ENCODE measurements at places on chromosomes 5 and 9. TPM values are rescaled to one million over a fixed set of nuclear protein-coding genes. Genes with fewer than 3 reads are reported as not detected.

DNA sequence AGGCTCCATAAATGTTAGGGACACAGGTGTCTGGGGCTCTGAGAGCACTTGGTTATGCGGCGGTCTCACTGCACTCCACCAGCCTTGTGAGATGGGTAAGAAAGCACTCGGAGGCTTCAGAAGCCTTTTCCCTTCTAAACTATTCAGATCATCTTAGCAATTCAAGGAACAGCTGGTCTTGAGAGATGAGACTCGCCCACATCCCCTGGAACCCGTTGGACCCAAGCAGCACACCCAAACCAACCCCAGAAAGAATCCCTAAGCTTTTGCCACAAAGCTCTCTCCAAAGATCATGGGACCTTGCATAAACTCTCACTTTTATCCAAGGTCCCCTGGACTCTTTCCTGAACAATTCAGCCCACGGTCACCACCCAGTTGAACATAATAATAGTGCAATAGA, 90.2 kb downstream of the RAPGEF1 start:
- H3K36me3 ChIP-seq, result no peaks in the 10 kb centered on the region
- no peak overlapping the region for H3K27ac ChIP-seq
- no peak overlapping the region for H3K4me3 ChIP-seq
- DNase-seq, result no peak
- H3K27me3 ChIP-seq, result no peaks in the 10 kb centered on the region

DNA sequence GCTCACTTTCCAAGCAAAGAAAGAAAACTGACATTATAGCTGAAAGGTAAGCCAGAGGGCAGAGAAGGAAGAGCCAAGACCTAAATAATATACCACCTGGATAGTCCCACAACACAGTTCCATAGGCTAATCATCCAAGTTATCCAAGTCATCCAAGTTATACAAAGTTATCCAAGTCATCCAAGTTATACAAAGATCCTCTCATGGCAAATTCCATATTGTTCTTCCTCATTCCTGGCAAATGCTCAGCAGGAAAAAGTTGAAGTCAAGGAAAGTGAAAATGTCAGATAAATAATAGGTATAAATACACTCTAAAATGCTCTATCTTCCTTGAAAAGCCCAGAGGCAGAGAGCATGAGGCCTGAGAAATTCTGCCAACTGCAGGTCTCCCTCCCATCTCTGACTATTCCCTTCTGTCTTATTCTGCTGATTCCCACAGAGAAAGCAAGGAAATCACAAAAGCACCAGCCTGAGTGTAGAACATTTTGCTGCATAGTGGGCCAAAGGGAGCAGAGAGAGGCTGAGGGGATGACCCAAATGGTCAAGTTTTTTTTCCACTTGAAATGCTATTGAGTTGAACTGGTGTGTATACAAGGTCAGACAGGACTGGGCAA, 12.5 kb downstream of the MCTP1 start:
- no peak for DNase-seq
- H3K27ac ChIP-seq, result no peak overlapping the region
- no peaks in the 10 kb centered on the region for H3K4me1 ChIP-seq
- H3K36me3 ChIP-seq, result no peaks in the 10 kb centered on the region
- H3K27me3 ChIP-seq, result no peaks in the 10 kb centered on the region

PROB1 gene
- 2.9 TPM for total RNA-seq

GRCh38 chr5:52356311-52356918, 431.3 kb upstream of the ITGA1 start:
- no peak for DNase-seq
- no peaks in the 10 kb centered on the region for H3K27me3 ChIP-seq
- no peaks in the 10 kb centered on the region for H3K4me1 ChIP-seq

DNA sequence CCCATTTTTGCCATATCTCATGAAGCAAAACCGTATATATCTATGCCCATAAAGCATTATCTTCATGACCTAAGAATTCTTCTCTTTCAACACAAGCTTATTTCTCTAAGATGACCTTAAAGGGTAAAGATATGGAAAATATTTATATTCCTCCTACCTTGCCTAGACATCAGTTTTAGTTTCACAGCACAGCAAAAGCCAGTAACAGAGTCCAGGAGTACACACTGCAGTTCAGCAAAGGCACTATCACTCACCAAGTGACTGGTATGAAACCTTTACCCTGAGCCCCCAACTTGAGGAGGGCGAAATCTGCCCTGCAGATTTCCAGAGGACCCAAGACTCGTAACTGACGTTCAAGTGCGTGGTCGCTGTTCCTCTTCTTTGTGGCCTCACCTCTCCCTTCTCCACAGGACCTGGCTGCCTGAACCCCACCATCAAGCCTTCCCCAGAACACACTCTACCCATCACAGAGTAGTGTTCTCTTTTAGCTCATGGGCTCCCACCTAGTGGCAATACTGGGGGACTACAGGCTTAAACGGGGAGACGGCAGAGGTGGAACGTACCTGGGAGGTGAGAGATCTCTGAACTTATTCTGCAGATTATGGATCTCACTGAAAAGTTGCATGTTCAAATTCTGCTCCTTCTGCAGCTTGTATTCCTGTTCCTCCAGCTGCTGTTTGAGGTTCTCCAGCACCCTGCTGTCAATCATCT, 141.0 kb downstream of the CDK5RAP2 start:
- H3K4me1 ChIP-seq, result no peaks in the 10 kb centered on the region
- no peak overlapping the region for H3K4me3 ChIP-seq
- H3K36me3 ChIP-seq, result 0 out of 2 replicates have a peak, but pooled peaks cover 2% of the 10 kb centered on the region
- no peak overlapping the region for H3K27ac ChIP-seq
- peak; percentile 43 for DNase-seq
- H3K27me3 ChIP-seq, result no peaks in the 10 kb centered on the region

GRCh38 chr5:124995421-124995820, 249.0 kb upstream of the ZNF608 start:
- H3K27me3 ChIP-seq, result no peaks in the 10 kb centered on the region
- peak overlapping the region; percentile 93 for H3K27ac ChIP-seq
- H3K36me3 ChIP-seq, result no peaks in the 10 kb centered on the region
- H3K4me3 ChIP-seq, result no peak overlapping the region
- H3K4me1 ChIP-seq, result peaks cover 57% of the 10 kb centered on the region
- peak; percentile 26 for DNase-seq

DNA sequence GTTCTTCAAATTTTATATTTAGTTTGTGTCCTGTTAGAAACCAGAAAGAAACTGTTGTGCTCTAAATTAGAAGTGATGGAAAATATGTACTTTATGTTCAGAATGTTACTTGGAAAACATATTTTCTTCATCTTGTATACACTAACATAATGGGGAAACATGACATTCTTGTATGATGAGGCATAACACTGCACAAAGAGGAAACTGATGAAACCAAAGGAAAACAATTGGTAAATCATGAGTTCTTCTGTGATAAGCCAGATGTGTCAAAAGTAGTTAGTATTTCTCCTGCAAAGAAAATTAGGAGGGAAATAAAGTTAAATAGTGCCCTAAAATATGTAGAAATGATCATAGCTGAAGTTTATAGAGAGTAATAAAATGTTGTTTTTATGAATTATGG, 111.1 kb upstream of the FBN2 start:
- no peaks in the 10 kb centered on the region for H3K36me3 ChIP-seq
- H3K27me3 ChIP-seq, result no peaks in the 10 kb centered on the region
- no peak overlapping the region for H3K4me3 ChIP-seq
- H3K4me1 ChIP-seq, result no peaks in the 10 kb centered on the region

- H3K27ac ChIP-seq, result no peak overlapping the region
- 0 out of 2 replicates have a peak, but pooled peaks cover 4% of the 10 kb centered on the region for H3K4me1 ChIP-seq
- H3K27me3 ChIP-seq, result no peaks in the 10 kb centered on the region
- DNase-seq, result no peak
Measured at GRCh38 chr5:168131519-168131918, 159.9 kb upstream of the WWC1 start.

HAVCR2 gene
- total RNA-seq, result 0.41 TPM

IFNA2 gene
- not detected for total RNA-seq

- H3K4me3 ChIP-seq, result no peak overlapping the region
- H3K27me3 ChIP-seq, result no peaks in the 10 kb centered on the region
- DNase-seq, result no peak
- no peaks in the 10 kb centered on the region for H3K36me3 ChIP-seq
- peaks cover 12% of the 10 kb centered on the region for H3K4me1 ChIP-seq
- no peak overlapping the region for H3K27ac ChIP-seq
Measured at GRCh38 chr9:38108326-38108725, 39.3 kb upstream of the SHB start.

DNA sequence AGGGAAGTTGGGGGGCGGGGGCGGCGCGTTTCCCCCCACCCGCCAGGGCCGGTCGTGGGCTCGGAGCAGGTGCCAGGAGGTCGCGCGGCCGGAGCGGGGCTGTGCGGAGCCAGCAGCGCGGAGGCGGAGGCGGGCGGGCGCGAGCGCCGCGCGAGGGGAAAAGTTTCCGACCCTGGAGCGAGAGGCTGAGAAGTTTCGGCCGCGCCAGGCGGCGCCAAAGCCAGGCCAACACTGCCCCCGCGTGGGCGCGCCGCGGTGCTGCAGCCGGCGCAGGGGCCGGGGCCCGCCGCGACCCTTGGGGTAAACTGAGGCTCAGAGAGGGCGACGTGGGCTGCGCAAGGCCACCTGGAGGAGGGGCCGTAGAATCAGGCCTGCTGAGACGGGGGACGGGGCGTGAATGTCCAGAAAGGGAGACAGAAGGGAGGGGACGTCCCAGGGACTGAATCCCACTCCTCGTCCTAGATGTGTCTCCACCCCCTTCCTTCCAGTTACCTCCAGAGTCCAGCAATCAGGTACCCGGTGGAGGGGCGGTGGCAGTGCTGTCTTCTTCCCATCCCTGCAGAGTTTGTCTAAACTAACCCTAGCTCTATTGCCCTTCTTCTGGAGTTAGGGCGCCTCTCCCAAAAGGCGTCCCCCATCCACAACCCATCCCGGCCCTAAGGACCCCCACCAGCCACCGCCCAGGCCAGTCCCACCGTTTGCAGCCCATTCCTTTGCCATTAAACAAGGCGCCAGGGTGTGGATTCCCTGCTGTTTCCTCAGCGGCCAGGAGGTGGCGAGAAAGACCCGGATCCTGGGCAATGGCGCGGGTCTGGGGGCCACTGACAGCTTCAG, 10.2 kb downstream of the C9orf50 start:
- peak overlapping the region; percentile 67 for H3K4me3 ChIP-seq
- H3K27me3 ChIP-seq, result no peaks in the 10 kb centered on the region
- H3K36me3 ChIP-seq, result no peaks in the 10 kb centered on the region
- peak; percentile 81 for DNase-seq
- peaks cover 19% of the 10 kb centered on the region for H3K4me1 ChIP-seq
- H3K27ac ChIP-seq, result peak overlapping the region; percentile 59

DNA sequence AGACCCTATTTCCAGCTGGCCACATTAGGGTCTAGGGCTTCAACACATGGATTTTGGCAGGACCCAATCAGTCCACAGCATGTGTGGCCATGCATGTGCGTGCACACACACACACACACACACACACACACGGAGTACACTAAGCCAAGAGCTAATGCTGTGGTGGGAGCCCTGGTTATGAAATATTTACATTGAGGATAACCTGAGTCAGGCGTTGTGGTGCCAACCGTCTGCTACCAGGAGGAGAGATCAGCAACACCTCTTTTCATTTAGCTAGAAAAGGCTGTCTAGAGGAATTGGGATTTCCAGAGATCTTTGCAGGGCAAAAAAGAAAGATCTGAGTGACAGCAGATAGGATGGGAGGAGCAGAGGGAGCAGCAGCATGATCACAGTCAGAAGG, 141.5 kb downstream of the TRPM3 start:
- no peaks in the 10 kb centered on the region for H3K4me1 ChIP-seq
- H3K4me3 ChIP-seq, result no peak overlapping the region
- H3K27ac ChIP-seq, result no peak overlapping the region
- no peak for DNase-seq

DNM1 gene
- total RNA-seq, result 3.9 TPM
